Uterus (tissue), 4 donors: ENCODE measurements at places on chromosomes 4 and X.

- no peaks in the 10 kb centered on the region for H3K4me1 ChIP-seq
- H3K27me3 ChIP-seq = no peaks in the 10 kb centered on the region
- H3K36me3 ChIP-seq = no peaks in the 10 kb centered on the region
These were observed 14.4 kb upstream of the CENPU start for GRCh38 chr4:184748251-184748652.

DNA sequence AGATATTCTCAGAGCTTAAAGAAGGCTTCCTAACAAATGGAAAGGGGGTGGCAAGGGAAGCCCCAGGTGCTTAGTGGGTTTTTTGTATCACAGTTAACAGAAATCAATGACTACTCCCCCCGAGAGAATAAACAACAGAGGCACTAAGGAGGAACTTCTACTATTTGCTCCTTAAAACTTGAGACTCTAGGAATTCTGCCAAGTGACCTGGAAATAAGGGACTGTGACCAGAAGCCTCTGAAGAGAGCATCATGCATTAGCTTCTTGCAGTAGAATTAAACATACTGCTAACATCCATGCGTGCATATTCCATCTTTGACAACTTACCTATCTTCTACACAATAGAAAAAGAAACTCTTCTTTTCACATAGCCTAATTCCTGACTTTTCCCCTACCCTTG lies 86.8 kb downstream of the CAMK2D start:
- no peaks in the 10 kb centered on the region for H3K4me1 ChIP-seq
- H3K27me3 ChIP-seq = no peaks in the 10 kb centered on the region
- H3K36me3 ChIP-seq = no peaks in the 10 kb centered on the region
- DNase-seq = no peak
- no peak overlapping the region for H3K27ac ChIP-seq

GRCh38 chr4:67685532-67685859 lies 15.5 kb downstream of the UBA6 start:
- H3K36me3 ChIP-seq = no peaks in the 10 kb centered on the region
- no peak for DNase-seq
- no peak overlapping the region for H3K4me3 ChIP-seq
- H3K27ac ChIP-seq = no peak overlapping the region

GRCh38 chr4:20351360-20352162 lies 99.9 kb downstream of the SLIT2 start:
- no peak overlapping the region for H3K4me3 ChIP-seq
- no peak overlapping the region for H3K27ac ChIP-seq
- H3K36me3 ChIP-seq = no peaks in the 10 kb centered on the region
- no peaks in the 10 kb centered on the region for H3K4me1 ChIP-seq
- DNase-seq = no peak

GRCh38 chr4:184329659-184330400 lies 112.2 kb upstream of the ENPP6 start:
- H3K27ac ChIP-seq = no peak overlapping the region
- no peaks in the 10 kb centered on the region for H3K4me1 ChIP-seq
- no peaks in the 10 kb centered on the region for H3K36me3 ChIP-seq
- DNase-seq = no peak
- no peak overlapping the region for H3K4me3 ChIP-seq
- no peaks in the 10 kb centered on the region for H3K27me3 ChIP-seq
